HFFc6 (cell line): ENCODE measurements at places on chromosomes 13 and 19. TPM values are rescaled to one million over a fixed set of nuclear protein-coding genes. Genes with fewer than 3 reads are reported as not detected.
A peak's percentile ranks its signal among the peaks of the same experiment; 100 is the strongest.

DNA sequence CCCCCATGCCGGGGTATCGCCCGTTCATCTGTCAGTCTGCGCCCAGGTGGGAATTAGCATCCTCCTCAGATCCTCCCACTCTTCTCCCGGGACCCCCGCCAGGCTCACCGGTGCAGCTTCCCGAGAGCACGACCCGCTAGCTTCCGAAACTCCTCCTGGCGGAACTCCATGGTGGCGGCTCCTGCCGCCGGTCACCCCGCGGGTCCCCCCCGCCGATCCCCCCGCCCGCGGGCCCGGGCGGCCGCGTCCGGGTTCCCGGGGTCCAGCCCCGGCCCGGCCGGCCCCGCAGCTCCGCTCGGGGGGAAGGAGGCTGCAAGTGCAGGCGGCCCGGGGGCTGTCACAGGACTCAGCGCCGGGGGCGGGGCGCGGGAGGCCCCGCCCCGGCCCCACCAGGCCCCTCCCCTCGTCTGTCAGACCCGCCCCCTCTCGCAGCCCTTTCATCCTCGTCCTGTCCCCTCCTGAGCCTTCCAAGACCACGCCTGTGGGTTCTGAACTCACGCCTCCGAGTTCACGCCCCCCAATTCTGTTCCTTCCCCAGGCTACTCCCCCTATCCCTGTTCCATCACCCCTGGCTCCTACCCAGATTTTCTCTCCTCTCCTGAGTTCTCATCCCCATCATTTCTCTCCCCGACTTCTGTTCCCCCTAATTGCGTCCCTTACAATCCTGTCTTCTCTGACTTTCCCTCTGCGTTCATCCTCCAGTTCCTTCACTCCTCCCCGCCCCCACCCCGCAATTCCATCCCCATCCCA is at the start of gene SLC17A7:
Gene SLC17A7, minus strand, starts transcription at position 318 of the 750 bp plus-strand sequence. Its CDS starts 148 bp downstream, at position 170.
- peaks cover 32% of the 10 kb centered on the region for H3K4me1 ChIP-seq
- 0 out of 2 replicates have a peak, but pooled peaks cover 4% of the 10 kb centered on the region for H3K36me3 ChIP-seq
- H3K27ac ChIP-seq, result no peak within 1 kb of the TSS
- no peak for DNase-seq
- peak within 1 kb of the TSS; percentile 81 for H3K4me3 ChIP-seq

FGF21 gene
- total RNA-seq, result not detected in 2 replicates

DNA sequence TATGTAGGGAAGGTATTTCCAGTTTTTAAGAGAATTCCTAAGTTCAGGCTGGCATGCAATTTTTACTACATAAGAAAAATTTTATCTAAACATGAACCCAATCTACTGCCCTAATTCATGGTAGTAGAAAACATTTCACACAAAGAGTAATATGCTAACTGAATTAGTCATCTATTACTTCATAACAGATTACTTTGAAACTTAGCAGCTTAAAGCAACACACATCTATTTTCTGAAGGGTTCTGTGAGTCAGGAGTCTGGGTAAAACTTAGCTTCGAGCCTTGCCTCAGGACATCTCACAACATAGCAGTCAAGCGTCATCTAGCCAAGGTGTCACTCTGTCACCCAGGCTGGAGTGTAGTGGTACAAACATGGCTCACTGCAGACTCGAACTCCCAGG is 537.5 kb downstream of the DCT start:
- DNase-seq, result no peak
- no peak overlapping the region for H3K4me3 ChIP-seq
- no peaks in the 10 kb centered on the region for H3K27me3 ChIP-seq
- no peak overlapping the region for H3K27ac ChIP-seq
- H3K4me1 ChIP-seq, result no peaks in the 10 kb centered on the region

GRCh38 chr13:113034451-113035212 is 65.6 kb downstream of the MCF2L start:
- DNase-seq, result peak; percentile 46
- peaks cover 16% of the 10 kb centered on the region for H3K27me3 ChIP-seq
- no peaks in the 10 kb centered on the region for H3K36me3 ChIP-seq
- H3K4me3 ChIP-seq, result peak overlapping the region; percentile 74; the same call in 1 of the 2 replicates

DNA sequence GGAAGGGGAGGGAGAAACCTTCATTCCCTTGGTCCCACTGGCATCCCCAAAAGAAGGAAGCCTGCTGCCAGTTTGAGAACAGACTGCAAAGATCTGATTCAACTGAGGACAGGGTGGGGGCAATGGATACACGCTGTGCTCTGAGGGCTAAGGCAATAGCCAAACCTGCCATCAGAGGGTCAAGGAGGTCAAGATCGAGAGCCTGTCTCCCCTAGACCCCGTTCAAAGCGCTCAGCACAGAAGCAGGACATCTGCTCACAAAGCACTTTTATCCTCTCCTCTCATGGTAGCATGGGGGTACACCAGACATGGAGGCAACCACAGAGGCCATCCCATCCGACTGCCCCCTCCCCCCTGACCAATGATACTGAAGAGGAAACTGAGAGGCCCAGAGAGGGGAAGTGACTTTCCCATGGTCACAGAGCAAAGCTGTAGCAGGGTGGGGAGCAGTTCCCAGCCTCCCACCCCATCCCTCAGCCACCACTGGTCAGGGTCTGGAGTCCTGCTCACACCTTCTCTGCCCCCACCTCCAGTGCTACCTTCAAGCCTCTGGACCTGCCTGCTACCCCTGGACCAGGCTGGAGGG is 11.1 kb downstream of the POU2F2 start:
- peaks cover 56% of the 10 kb centered on the region for H3K4me1 ChIP-seq
- peak overlapping the region; percentile 74 for H3K27ac ChIP-seq
- peaks cover 16% of the 10 kb centered on the region for H3K36me3 ChIP-seq
- peak overlapping the region; percentile 75; the same call in 1 of the 2 replicates for H3K4me3 ChIP-seq
- DNase-seq, result no peak
- no peaks in the 10 kb centered on the region for H3K27me3 ChIP-seq

RHPN2 gene
- 3.1 and 3.6 TPM in 2 replicates for total RNA-seq

ZIM2 gene
- not detected in 3 replicates for total RNA-seq

CLIP3 gene
- 70.9 to 85.2 TPM (median 83.2 TPM) in 3 replicates for total RNA-seq

DNA sequence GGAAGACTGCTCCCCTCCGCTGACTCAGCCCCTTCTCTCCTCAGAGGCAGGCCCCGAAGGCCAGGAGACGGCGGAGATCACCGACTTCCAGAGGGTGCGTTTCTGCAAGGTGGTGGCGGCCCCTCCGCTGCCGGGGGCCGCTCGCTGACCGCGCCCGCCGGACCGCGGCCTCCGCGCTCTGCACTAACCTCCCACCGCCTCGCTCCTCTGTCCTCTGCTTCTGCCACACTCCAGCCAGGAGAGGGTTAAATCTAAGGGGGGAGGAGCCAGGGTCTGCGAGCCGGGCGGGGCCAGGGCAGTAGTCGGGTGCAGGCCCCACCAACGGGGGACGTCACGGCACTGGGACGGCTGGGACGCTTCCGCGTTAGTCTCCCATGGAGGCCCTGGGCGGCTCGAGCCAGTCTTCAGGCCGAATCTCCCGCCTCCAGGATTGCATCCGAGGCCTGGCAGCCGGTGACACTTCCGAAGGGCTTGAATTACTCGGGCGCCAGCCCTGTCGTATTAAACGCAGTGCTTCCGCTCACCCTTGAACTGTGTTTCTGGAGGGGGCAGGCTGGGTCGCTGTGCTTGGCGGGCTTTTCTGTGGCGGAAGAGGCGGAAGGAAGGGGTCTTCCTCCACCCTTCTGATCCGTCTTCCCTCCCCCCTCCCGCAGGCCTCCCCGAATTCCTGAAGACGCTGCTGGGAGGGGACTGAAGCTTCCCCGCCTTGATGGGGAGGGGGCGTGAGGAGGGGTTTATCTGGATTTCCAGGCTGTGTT is 1.2 kb upstream of the INAFM1 start:
- H3K36me3 ChIP-seq, result peaks cover 22% of the 10 kb centered on the region
- DNase-seq, result peak; percentile 90
- H3K27ac ChIP-seq, result peak overlapping the region; percentile 89
- peaks cover 40% of the 10 kb centered on the region for H3K4me1 ChIP-seq
- H3K27me3 ChIP-seq, result peaks cover 5% of the 10 kb centered on the region

DNA sequence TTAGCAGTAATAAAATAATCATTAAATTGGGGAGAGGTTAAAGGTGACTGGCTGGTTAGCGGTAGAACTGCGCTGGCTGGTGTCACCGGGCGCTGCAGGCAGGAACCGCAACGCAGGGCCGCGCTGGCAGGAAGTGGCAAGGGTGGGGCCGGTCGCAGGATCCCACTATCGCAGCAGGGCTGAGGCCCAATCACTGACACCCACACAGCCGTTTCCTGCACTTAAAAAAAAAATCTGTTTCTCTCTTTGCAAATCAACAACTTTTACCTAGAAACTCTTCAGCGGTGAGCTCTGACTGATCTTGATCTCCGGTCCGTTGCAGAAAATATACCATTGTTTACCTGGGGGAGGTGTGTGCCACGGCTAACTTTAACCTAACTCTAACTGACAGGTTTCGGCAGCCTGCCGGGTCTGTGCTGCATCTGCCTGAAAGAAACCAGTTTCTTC is 46.9 kb downstream of the KLF2 start:
- no peak overlapping the region for H3K27ac ChIP-seq
- H3K4me3 ChIP-seq, result no peak overlapping the region
- H3K27me3 ChIP-seq, result peaks cover 3% of the 10 kb centered on the region
- no peak for DNase-seq
- peaks cover 13% of the 10 kb centered on the region for H3K4me1 ChIP-seq
- H3K36me3 ChIP-seq, result peaks cover 21% of the 10 kb centered on the region

ZNF235 gene
- total RNA-seq, result 1.6 to 2.5 TPM (median 2.1 TPM) in 3 replicates

FCGBP gene
- 0.13 to 0.54 TPM (median 0.26 TPM) in 3 replicates for total RNA-seq

DNA sequence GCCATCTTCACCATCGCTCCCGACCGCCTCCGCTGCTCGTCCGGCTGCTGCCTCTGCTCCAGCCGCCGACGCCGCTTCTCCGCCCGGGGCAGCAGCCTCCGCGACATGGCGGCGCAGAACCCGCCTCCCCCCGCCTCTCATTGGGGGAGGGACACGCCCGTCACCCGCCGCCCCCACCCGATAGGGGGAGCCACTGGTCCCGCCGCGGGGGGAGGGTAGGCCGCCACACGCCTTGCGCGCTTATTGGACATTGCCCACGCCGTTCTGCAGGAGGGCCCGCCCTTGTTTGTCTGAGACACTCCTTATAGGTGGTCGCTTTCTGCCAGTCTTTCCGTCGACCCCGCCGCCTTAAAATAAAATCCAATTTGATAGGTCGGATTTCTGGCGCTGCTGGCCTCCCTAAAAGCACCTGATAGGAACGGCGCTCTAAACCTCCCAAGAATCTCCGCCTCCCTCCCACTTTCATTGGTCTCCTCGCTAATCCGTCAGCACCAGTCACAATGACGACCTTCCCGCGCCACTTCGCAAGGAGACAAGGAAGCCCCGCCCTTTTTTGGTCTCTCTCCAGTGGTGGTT is at the start of gene HNRNPL:
Gene HNRNPL, minus strand, starts transcription at position 127 of the 576 bp plus-strand sequence. Its CDS starts 20 bp downstream, at position 107.
- H3K27me3 ChIP-seq, result peaks cover 5% of the 10 kb centered on the region
- peak within 1 kb of the TSS; percentile 92 for H3K4me3 ChIP-seq
- H3K27ac ChIP-seq, result peak within 1 kb of the TSS; percentile 98
- peaks cover 48% of the 10 kb centered on the region for H3K4me1 ChIP-seq

DNA sequence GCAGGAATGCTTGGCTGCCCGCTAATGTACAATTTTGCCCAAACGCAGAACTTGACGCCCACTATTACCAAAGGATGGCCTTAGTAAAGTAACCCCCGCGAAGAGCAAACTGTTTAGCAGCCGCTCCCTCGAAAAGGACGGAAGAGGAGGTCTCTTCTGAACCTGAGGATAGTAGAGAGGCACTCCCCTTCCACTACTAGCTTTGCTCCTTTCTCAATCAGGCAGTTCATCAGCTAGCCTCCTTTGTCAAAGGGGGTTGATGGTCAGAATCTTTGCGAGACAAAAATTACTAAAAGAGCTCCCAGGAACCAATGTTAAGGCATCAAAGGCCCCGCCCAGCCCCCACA is 534 bp downstream of the CAB39L start:
- peaks cover 7% of the 10 kb centered on the region for H3K27me3 ChIP-seq
- peaks cover 74% of the 10 kb centered on the region for H3K4me1 ChIP-seq
- peak overlapping the region; percentile 98 for H3K4me3 ChIP-seq
- peaks cover 12% of the 10 kb centered on the region; the same call in 1 of the 2 replicates for H3K36me3 ChIP-seq

- no peaks in the 10 kb centered on the region; the same call in 1 of the 2 replicates for H3K27me3 ChIP-seq
- no peaks in the 10 kb centered on the region for H3K4me1 ChIP-seq
- H3K36me3 ChIP-seq, result no peaks in the 10 kb centered on the region
Measured at GRCh38 chr19:51259348-51260245, 8.7 kb downstream of the SIGLECL1 start.

PALM gene
- not detected in 2 replicates for total RNA-seq

KMT5C gene
- total RNA-seq, result 4.4 to 6.6 TPM (median 5.1 TPM) in 3 replicates
